ENCODE measurements at places on chromosomes 16 and 17. TPM values are rescaled to one million over a fixed set of nuclear protein-coding genes. Genes with fewer than 3 reads are reported as not detected.

GRCh38 chr17:69900829-69901228 is 174.2 kb upstream of the KCNJ16 start:
- no peaks in the 10 kb centered on the region for H3K36me3 ChIP-seq
- H3K4me3 ChIP-seq = no peak overlapping the region
- DNase-seq = no peak

DNA sequence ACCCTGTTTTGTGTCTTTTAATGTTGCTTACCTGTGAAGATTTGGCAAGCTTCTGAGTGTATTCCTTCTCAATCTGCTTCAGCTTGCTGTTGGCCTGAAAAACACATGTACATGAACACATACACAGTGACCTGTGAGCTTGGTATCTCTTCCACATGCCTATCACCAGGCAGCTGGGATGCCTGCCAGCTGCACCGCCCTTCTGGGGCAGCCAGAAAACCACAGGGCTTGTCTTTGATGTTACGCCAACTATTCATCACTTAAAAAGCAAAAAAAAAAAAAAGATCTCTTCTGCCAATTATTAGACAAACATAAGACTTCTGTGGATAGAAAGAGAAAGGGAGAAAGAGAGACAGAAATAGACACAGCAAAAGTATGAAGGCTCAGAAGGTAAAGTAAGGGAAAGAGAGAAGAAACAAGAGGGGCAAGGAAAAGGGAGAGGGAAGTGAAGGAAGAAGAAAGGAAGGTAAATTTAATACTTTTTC is 189.2 kb upstream of the AXIN2 start:
- peak; percentile 92 for DNase-seq
- peaks cover 5% of the 10 kb centered on the region for H3K36me3 ChIP-seq
- H3K27ac ChIP-seq = no peak overlapping the region
- H3K4me3 ChIP-seq = no peak overlapping the region
- no peaks in the 10 kb centered on the region for H3K27me3 ChIP-seq

The CNTNAP1 gene
- 5.0 TPM for total RNA-seq

DNA sequence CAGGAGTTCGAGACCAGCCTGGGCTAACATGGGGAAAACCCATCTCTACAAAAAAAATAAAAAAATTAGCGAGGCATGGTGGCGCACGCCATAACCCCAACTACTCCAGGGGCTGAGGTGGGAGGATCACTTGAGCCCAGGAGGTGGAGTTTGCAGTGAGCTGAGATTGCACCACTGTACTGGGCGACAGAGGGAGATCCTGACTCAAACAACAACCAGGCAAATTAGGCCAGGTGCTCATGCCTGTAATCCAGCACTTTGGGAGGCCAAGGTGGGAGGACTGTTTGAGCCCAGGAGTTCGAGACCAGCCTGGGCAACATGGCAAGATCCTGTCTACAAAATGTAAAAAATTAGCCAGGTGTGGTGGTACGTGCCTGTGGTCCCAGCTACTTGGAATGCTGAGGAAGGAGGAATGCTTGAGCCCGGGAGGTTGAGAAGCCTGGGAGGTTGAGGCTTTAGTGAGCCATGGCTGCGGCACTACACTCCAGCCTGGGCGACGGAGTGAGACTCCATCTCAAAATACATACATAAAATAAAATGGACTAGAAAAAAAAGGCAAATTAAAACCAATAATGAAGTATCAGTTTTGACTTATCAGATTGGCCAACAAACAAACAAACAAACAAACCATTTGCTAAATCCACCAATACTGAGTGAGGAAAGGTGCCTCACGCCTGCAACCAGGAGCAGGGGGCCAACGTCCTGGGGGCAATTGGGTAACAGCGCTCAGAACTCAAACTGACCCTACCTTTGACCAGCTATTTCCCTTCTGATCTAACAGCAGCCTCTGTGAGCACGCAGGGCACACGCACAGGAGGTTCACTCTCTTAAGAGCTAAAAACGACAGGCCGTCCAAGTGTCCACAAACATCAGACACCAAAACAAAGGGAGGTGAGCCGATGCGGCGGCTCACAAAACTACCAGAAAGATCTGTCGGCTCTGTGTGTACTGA is 19.4 kb upstream of the FASN start:
- H3K27ac ChIP-seq = no peak overlapping the region
- DNase-seq = no peak
- no peak overlapping the region for H3K4me3 ChIP-seq
- peaks cover 13% of the 10 kb centered on the region for H3K4me1 ChIP-seq
- H3K36me3 ChIP-seq = no peaks in the 10 kb centered on the region
- no peaks in the 10 kb centered on the region for H3K27me3 ChIP-seq

DNA sequence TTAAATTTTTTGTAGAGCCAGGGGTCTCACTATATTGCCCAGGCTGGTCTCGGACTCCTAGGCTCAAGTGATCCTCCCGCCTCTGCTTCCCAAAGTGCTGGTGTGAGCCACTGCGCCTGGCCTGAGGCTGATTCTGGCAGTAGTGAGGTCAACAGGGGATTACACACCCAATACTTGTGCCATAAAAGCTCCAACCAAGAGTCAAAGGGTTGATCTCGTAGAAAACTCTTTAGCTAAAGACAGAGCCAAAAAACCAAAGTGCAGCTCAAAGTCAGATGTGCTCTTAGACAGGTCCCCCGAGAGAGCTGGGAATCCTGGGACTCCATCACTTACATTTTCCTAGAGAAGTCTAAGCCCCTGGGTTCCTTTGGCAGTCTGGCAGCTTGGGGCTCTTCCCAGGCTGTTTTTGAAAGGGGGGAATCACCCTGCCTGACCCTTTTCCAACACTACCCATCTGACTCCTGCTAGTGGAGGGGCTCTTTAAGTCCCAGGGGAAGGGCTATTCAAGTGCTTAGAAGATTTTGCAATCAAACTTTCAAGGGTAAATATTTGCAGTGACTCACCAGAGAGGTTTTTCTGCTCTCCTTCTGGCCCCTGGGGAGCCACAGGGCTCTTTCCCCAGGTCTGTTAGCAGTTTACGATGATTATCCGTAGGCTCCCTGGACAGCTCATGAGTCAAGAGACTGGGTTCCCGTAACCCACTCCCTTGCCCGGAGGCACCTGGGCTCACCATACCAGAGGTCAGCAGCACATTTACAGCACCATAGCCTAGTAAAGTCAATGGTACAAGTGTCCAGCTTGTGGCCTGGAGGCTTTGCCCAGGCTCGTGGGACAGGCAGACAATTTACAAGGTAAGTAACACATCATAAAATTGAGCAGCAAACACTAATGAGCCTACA is 408.7 kb downstream of the SLC39A11 start:
- no peak for DNase-seq
- H3K27me3 ChIP-seq = peaks cover 3% of the 10 kb centered on the region
- no peak overlapping the region for H3K27ac ChIP-seq

DNA sequence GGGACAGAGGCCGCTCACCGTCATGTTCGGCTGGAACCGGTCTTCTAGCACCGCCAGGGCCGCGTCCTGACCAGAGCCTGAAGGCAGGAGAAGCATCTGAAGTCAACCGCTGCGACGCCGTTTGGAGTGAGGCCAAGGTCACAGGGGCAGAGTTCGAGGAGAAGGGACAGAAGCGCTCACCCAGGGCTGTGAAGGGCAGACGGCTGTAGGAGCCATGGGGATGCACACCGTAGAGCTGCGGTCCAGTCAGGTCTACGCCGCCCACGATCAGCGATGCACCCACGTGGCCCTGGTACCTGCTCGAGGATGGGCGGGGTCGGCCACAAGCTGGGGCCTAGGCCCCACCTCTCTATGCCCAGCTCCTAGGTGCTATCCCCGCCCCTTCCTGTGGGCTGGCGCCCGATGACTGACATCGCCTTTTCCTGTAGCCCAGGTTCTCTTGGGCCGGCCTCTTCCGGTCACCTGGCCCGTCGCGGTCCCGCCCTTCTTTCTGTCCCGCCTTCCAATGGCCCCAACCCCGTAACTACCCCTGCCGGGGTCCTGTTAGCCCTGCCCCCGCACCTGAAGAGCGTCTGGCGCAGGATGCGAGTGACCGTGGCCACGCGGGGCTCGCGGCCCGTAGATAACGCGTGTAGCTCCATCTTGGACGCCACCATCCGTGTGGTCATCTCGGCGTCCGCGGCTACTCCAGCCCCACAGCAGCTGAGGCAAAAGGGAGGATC is 1.1 kb downstream of the PSMB10 start:
- no peaks in the 10 kb centered on the region for H3K36me3 ChIP-seq
- peak; percentile 88 for DNase-seq
- H3K27ac ChIP-seq = peak overlapping the region; percentile 57
- H3K4me1 ChIP-seq = 0 out of 2 replicates have a peak, but pooled peaks cover 5% of the 10 kb centered on the region
- H3K4me3 ChIP-seq = peak overlapping the region; percentile 95

DNA sequence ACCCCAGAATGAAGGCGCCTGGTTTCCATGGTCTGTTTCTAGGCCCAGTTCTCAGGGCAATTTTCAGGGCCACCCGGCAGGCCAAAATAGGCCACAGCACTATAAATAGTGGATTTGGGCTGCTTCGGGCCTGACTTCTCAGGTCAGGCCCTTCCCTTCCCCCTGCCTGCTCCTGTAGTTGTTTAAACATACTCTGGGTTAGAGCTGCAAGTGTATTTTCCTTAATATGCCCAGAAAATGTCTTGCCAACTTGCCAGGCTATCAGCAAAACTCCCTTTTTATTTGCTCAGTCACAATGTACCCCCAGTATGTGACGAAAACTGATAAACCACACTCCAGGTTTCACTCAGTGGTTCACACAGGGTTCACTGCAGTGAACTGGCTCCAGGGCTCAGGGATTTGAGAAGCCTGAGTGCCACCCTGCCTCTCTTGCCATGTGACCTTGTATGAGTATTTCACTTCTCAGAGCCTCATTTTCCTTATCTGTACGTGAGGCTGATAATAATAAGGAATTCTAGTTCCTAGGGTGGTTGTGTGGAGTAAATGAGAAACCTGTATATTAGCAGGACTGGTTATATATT is 76.5 kb downstream of the GPRC5B start:
- peaks cover 18% of the 10 kb centered on the region for H3K4me1 ChIP-seq
- no peaks in the 10 kb centered on the region for H3K27me3 ChIP-seq
- H3K4me3 ChIP-seq = no peak overlapping the region
- no peak overlapping the region for H3K27ac ChIP-seq
- DNase-seq = no peak

The HIGD1B gene
- not detected for total RNA-seq

The SPIRE2 gene
- 1.5 TPM for total RNA-seq

DNA sequence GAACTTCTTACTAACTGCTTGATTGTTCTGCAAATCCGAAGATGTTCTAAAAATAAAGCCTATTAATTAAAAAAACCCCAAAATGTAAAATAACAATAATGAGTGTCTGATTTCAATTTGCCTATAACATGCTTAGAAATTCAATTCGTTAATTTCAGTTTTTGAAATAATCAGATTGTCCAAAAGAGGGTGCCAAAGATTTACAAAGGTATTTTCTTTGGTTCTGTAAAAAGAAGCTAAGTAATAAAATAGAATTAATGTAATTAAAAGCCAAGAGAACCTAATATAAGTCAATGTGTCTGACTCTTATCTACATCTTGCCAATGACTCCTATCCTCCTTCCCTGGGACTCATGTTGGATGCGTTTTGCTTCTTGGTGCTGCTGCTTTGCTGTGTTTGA is 75.0 kb upstream of the CPHXL start:
- H3K4me1 ChIP-seq = no peaks in the 10 kb centered on the region
- H3K27me3 ChIP-seq = no peaks in the 10 kb centered on the region

GRCh38 chr16:69894676-69895075 is 56.5 kb upstream of the CLEC18A start:
- H3K36me3 ChIP-seq = no peaks in the 10 kb centered on the region
- no peak for DNase-seq
- peaks cover 17% of the 10 kb centered on the region for H3K4me1 ChIP-seq
- no peaks in the 10 kb centered on the region for H3K27me3 ChIP-seq
- H3K4me3 ChIP-seq = no peak overlapping the region
- H3K27ac ChIP-seq = no peak overlapping the region

GRCh38 chr17:4971826-4972225 is 4.2 kb upstream of the SPAG7 start:
- DNase-seq = no peak
- no peaks in the 10 kb centered on the region for H3K27me3 ChIP-seq
- H3K27ac ChIP-seq = no peak overlapping the region
- H3K4me3 ChIP-seq = no peak overlapping the region
- no peaks in the 10 kb centered on the region for H3K36me3 ChIP-seq
- no peaks in the 10 kb centered on the region for H3K4me1 ChIP-seq

DNA sequence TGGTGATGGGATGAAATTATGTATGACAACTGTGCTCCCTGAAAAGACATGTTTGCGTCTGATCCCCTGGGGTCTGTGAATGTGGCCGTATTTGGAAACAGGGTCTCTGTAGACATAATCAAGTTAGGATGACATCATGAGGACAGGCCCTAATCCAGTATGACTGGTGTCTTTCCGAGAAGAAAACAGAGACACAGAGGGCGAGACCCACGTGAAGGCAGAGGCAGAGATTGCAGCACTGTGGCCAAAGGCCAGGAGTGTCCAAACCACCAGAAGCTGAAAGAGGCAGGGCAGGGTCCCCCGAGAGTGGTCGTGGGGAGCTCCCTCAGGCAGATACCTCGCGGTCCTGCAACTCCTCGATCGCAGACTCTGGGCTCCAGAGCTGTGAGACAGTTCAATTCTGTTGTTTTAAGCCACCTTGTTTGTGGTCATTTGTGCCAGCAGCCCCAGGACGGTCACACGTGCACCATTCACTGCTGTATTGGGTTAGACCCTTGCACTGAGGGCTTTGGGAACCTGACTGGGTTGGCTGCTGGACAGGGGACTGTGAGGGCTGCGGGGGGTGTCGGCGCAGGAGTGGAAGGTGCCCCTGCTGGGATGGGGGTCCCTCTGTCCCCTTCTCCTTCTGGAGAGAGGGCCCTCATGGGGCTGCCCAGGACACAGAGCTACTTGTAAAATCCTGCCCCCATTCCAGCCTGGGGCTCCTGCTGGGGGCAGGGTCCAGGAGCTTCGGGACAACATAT is 27.7 kb downstream of the METRNL start:
- peaks cover 58% of the 10 kb centered on the region for H3K4me1 ChIP-seq
- no peak overlapping the region for H3K4me3 ChIP-seq
- H3K36me3 ChIP-seq = no peaks in the 10 kb centered on the region
- no peak for DNase-seq

The NPIPB6 gene
- total RNA-seq = 0.20 TPM

GRCh38 chr16:3020604-3021448 is 658 bp downstream of the TNFRSF12A start:
- peak; percentile 87 for DNase-seq
- H3K4me1 ChIP-seq = peaks cover 12% of the 10 kb centered on the region
- H3K36me3 ChIP-seq = peaks cover 7% of the 10 kb centered on the region
- no peaks in the 10 kb centered on the region for H3K27me3 ChIP-seq

DNA sequence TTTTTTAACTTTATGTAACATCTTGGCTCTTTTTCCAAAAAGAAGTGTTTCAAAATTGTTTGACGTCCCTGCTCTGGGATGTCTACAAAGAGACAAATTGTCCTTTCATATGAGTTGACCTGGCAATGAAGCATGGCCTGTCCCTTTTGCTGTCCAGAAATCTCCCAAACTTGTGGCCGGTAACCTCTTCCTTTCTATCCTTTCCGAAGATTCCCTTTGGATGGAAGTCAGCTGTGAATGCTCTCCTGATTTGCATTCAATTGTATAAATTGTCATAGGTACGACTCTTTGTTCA is 40.9 kb upstream of the FAM20A start:
- DNase-seq = no peak
- H3K4me3 ChIP-seq = no peak overlapping the region
- no peak overlapping the region for H3K27ac ChIP-seq
- H3K27me3 ChIP-seq = no peaks in the 10 kb centered on the region
- no peaks in the 10 kb centered on the region for H3K4me1 ChIP-seq
- no peaks in the 10 kb centered on the region for H3K36me3 ChIP-seq
